Vagina (tissue), 2 donors: ENCODE measurements at places on chromosomes 4 and X.

GRCh38 chr4:110159541-110159940 is 38.9 kb downstream of the ELOVL6 start:
- DNase-seq: no peak

DNA sequence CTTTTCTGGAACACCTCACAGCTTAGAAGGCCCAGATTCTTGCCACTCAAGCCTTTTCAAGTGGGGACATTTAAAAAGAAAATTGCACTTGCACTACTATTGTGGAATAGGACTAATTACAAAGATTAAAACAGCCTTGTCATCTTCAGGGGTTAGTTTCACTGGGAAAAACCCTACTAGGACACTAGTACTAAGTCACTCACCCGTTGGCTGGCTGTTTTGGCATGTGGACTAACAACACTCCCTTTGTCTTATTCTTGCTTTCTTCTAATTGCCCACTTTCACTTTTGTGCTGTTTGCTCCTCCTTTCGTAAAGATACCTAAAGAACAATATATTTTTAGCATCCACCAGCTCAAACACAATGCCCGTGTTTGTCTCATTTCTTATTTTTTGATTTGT is 200.9 kb upstream of the MID1 start:
- DNase-seq: no peak

- DNase-seq: no peak
Measured at GRCh38 chr4:148776941-148777340, 334.7 kb upstream of the NR3C2 start.

- DNase-seq: no peak
Measured at GRCh38 chr4:41207291-41207831, 7.0 kb downstream of the APBB2 start.

DNA sequence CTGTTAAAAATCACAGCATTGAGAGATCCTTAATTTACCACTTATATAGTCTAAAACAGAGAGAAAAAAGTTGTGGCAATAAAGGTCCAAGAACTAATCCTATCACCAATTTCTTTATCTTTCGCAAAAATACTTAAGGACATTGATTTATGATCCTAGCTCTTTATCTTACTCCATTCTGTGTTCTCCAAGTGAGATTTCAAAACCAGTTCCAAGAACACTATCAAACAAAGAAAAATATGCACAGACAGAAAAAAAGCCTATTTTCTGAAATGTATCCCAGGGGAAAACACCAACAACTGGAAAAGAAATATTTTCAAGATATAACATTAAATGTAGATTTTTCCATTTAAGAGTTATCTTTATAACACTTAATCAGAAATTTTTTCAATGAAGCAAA is 172.8 kb downstream of the APBB2 start:
- DNase-seq: no peak
